ENCODE measurements at places on chromosomes 3 and 15.

- DNase-seq = no peak
Observed at GRCh38 chr15:83571820-83572707, 81.9 kb upstream of the ADAMTSL3 start.

DNA sequence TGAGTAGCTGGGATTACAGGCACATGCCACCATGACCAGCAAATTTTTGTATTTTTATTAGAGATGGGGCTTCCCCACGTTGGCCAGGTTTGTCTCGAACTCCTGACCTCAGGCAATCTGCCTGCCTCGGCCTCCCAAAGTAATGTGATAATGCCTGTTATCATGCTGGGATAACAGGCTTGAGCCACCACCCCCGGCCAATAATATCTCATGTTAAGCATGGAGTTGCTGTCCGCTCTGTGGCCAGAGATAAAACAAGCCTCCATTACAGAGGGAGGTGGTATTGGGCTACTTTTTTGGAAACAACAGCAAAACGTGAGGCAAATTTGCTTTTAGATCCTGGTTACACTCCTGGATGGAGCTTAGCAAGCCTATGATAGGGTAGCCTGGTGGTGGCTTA is 32.9 kb upstream of the ALG1L2 start:
- no peak for DNase-seq

DNA sequence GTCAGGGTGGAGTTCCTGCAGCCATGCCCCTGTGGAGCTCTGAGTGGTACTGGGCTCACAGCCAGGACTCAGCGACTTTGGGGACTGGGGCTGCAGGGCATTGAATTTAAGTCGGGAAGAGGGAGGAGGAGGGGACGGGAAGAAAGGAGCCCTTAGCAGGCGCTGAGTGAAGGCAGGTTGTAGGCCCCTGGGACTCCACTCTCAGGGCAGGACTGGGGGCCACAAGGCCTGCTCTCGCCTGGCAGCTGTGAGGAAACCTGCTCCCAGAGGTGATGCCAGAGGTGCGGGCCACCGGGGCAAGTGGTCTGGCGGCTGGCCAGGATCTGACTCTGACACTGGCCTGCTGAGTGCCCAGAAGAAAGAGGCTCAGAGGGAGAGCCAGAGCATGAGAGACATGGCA is 73.5 kb downstream of the EPHB3 start:
- DNase-seq = no peak

DNA sequence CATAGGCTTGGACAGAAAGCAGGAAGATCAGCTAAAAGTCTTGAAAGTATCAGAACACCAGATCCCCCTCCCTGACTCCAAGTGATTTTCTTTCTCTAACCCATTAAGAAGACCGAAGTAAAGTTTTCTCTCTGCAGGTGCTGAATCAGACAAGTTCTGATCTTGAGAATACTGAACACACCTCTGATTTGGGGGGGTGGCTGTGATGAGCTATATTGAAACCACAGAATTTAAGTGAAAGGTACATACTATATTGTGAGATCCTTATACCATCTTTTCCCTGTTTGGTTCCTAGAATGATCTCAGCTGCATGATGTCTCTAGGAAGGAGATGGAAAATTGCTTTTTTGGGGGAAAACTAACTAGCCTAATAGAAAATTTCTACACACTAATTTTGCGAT is 196.0 kb downstream of the DIPK2A start:
- DNase-seq = no peak

GRCh38 chr3:162142511-162142910 is 645.9 kb downstream of the OTOL1 start:
- no peak for DNase-seq

DNA sequence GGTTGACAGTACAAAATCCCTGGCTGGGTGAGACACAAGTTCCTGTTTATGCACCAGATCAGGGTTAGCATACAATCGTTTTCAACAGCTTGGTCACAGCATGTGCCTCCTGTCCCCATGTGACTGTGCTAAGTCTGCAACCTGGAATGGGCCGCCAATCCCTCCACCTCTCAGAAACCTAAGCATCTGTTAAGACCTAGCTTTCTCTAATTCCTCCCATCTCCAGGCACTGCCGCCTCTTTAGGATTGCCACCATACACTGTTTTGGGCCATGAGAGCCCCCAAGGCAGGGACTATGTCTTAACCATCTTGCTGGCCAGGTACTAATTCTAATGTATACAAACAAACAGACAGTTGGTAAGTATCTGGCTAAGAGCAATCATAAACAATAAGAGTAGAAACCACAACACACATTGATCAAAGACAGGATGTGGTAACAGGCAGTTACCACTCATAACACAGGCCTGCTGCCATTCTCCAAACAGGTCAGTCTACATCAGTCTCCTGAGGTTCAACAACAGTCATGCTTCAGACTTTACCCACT is 25.6 kb downstream of the SEC22C start:
- DNase-seq = no peak

DNA sequence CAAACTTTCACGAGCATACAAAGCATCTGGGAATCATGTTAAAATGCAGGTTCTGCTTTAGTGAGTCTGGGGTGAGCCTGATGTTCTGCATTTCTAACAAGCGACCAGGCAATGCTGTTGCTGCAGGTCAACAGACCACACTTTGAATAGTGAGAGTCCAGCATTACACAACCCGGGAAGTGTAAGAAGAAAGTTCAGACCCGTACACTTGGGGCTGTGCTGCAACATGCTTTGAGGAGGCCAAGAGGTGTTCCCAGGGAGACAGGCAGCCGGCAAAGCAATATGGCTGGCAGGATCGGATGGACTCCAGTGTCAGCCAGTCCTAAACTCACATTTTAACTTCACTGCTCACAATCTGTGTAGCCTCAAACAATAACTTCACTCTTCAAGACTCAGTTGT is 134.2 kb downstream of the LIPC start:
- DNase-seq = no peak

DNA sequence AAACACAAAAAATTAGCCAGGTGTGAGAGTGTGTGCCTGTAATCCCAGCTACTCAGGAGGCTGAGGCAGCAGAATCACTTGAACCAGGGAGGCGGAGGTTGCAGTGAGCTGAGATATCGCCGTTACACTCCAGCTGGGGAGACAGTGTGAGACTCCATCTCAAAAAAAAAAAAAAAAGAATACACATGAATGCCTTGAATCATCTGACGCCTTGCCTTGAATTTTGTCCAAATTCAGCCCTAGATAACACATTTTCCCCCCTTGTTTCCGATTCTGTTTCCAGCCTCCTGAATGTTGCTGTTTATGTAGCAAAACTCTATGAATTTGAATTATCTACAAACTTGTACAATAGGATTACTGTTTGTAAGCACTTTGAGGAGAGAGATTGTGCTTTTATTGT is 98.7 kb upstream of the ARL6 start:
- no peak for DNase-seq

DNA sequence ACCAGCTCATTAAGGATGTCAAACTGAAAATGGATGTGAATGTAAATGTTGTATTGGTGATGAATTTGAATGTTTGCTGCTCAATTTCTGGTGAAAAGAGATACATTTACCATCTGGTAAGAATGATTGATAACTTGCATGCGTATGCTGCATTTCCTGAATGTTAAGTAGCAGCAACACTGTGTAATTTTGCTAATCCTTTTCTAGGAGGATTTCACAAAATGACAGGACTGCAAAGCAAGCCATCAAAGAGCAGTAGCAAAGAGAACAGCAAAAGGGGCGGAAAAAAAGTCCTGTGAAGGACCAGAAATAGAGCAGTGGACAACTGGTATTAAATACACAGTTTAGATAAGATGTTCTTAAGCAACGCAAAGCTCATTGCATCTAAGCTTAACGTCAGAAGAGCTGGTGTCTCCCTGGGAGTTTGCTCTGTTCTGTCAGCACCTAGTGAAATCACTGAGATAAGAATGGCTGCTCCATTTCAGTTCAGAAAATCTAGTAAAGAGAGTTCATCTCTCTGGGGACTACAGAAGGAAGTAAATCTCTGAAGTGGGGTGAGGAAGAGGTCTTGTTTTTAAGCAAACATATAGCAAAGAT is 23.5 kb upstream of the PAQR5 start:
- no peak for DNase-seq

DNA sequence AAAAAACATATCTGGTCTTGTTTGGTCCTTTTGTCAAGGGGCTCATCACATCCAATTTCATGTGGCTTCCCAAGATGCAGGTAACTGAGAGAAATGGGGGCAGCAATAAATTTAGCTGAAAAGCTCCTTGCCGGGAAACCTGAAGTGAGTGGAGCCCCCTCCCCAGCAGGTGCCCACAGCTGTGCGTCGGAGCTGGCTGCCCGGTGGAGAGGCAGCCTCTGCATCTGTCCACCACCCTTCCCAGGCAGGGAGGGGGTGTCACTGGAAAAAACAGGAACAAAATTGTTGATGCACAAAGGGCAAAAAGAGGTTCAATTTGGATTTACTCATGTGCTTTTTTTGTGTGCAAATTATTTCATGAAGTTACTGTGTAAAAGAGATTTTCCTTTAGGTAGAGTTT is 249.4 kb upstream of the LYSMD4 start:
- no peak for DNase-seq

GRCh38 chr15:57684491-57685151 is 21.9 kb upstream of the POLR2M start:
- DNase-seq = no peak

DNA sequence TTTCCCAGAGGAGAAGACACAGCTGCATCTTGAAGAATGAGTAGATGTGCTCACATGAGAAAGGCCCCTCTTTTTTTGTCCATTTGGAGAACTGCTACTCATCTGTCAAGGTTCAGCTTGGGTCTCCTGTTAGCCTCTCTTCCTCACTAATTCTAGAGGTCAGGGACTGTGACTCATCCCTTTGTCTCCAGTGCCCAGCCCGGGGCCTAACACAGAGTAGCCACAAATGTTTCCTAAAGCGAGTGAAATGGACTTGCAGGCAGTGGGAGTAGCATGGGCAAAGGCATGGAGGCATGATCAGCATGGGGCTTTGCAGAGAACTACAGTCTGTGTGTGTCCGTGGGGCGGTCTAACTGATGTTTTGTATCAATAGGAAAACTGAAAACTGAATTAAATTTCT is 33.9 kb upstream of the MRPS22 start:
- no peak for DNase-seq

DNA sequence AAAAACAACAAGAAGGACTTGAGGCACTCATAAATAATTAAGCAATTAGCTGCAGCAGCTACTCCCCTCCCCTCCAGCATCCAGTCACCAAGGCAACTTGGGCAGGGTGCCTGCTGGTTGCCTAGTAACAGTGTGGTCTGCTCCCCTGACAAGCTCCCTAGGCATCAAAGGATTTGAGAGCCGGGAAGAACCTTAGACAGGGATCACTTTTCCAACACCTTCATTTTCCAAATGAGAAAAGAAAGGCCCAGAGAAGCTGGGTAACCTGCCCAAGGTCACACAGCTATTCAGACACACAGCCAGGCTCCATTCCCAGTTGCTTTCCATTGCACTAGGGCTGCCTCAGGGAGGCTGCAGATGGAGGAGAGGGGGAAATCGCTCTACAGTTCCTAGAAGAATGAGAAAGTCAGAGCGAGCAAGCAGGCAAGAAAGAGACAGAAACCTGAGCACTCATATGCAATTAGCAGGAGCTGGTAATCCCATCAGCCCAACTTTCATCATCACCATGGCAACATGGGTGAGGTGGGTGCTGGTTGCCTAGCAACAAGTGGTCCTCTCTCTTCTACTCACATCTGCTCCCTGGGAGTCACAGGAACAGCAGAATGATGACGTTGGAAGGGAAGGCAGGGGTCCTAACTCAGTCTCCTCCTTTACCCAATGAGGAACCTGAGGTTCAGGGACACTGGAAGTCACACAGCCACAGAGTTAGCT is 3.6 kb upstream of the EIF4E3 start:
- DNase-seq = peak; percentile 25

- peak; percentile 43 for DNase-seq
Observed at GRCh38 chr3:133124511-133124910, 86.3 kb downstream of the TMEM108 start.

- no peak for DNase-seq
Observed at GRCh38 chr15:61447981-61448380, 218.9 kb upstream of the RORA start.

GRCh38 chr3:142225885-142226215 is 465 bp upstream of the GK5 start:
- DNase-seq = no peak

GRCh38 chr15:63973212-63974009 is 72.9 kb downstream of the DAPK2 start:
- no peak for DNase-seq

GRCh38 chr3:116020495-116020894 is 397.2 kb downstream of the GAP43 start:
- no peak for DNase-seq

Measured in hypothalamus (tissue), 51 donors.